ENCODE measurements at places on chromosomes 16 and 17.
A peak's percentile ranks its signal among the peaks of the same experiment; 100 is the strongest.

DNA sequence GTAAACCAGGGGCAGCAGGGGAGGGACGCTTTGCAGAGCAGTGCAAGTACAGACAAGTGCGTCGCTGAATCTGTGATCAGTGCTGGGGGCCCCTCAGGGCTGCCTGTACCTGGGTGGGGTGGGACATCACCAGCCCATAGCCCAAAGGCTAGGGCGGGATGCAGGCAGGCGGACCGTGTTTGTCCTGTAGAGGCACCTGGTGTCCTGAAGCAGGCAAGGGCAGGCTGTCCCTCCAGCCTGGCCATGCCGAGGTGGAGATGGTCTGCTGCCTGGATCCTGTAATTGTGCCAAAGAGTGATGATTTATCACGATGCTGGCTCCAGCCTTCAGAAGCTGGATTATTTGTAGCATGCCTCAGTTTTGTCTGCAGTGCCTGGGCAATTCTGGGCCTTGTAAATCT lies 137.9 kb upstream of the GSE1 start:
- no peak for DNase-seq

- no peak for DNase-seq
Observed at GRCh38 chr17:6853764-6854442, 22.4 kb upstream of the TEKT1 start.

GRCh38 chr17:82789051-82789592 lies 37.3 kb downstream of the TBCD start:
- no peak for DNase-seq

DNA sequence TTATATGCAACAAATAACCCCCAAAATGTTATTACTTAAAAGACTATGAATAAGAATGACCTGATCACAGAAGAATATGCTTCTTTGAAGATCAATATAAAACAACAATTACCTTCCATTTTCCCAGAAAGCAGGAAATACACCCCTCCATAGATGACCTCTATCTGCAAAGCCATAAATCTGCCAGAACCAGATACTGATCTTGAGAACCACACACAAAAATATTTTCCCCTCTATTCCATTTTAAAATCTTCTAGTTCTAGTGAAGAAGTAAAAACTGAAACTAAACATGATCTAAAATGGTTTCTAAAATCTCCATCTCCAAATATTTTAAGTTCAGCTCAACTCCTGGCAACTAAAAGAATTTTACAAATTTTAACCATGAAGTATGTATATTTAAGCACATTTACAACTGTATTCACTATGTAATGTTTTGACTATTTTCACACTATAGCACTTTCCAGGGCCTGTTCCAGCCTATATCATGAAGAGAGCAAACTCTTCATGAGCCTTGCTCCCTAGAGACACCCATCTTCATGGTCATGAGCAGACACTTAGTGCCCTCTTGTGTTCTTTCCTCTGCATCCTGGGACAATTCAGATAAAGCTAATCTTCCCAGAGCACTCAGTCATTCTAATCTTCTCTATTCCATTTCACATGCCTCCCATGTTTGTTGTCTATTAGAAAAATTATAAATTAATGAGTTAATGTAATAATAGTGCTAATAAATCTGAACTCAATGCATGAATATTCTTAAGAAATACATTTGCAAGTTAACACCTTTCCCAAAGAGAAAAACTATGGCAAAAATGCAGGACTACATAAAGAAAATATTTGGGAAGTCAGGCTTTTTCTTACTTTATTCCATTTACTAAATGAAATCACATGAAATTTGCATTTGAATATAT lies 87.0 kb downstream of the HELZ start:
- no peak for DNase-seq

- no peak for DNase-seq
Observed at GRCh38 chr16:67301080-67301782, 21.9 kb downstream of the PLEKHG4 start.

DNA sequence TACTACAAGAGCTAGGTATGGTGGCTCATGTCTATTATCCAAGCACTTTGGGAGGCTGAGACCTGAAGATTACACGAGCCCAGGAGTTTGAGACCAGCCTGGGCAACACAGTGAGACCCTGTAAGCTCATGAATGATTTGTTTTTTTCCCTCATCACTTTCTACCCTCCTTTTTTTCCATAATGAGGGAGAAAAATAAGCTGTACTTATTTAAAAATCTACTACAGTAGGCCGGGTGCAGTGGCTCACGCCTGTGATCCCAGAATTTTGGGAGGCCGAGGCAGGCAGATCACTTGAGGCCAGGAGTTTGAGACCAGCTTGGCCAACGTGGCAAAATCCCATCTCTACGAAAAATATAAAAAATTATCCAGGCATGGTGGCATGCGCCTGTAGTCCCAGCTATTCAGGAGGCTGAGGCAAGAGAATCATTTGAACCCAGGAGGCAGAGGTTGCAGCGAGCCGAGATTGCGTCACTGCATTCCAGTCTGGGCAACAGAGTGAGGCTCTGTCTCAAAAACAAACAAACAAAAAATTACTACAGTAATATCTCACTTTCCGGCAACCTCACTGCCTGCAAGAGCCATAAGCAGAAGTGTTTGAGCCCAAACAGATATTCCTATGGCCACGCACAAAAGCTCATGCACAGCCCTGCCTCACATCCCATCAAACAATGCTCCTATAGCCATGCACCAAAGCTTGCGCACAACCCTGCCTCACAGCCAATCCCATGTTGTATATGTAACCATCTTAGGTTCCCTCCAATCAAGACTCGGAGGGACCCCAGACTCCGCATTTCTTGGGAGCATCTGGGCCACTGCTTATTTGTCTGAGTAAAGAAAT lies 37.4 kb downstream of the TK2 start:
- DNase-seq, result no peak

GRCh38 chr16:64203126-64203525 lies 918.7 kb downstream of the CDH11 start:
- no peak for DNase-seq

DNA sequence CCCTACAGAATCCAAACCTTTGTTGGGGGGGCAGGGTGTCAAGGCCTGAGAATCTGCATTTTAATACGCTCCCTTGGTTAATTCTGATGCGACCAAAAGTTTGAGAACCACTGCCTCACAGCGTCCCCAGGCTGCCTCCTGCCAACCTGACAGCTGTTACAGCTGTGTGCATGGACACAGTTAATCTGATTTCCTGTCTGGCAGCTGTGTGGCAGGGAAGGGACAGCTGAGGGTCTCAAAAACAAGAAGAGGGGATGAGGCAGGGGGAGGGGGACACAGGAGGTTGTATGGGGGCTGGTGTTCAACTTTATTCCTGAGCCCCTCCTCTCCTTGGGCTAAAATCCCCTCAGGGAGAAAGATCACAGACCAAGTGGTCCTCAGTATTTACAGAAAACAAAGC lies 17.5 kb downstream of the HDAC5 start:
- no peak for DNase-seq

DNA sequence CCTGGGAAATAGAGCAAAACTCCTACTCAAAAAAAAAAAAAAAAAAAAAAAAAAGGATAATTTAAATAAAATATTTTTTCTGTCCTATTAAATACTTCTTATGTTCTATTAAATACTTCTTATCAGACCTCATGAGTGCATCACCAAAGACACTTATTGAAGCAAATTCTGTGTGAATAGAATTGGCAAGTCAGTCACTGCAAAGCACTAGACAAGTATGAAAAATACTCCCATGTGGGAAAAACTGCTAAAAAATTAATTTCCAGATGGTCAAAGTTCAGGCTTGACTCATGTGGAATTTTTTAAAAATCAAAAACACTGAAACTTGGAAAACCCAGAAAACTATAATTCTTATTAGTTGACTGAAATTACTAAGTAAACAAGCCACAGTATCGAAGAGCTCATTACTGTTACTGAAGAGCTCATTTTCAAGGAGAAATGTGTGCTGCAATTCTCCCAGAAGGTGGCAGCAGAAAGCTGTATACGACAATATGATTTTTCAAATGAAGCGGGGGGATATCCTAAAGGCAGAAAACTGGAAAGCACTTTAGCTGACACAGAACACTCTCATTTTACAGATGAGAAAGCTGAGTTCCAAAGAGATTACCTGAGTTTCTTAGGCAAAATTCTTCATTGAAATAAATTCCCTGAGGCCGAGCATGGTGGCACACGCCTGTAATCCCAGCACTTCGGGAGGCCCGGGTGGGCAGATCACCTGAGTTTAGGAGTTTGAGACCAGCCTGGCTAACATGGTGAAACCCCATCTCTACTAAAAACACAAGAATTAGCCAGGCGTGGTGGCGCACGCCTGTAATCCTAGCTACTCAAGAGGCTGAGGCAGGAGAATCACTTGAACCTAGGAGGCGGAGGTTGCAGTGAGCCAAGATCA lies 15.9 kb upstream of the FBXO47 start:
- peak; percentile 11 for DNase-seq

DNA sequence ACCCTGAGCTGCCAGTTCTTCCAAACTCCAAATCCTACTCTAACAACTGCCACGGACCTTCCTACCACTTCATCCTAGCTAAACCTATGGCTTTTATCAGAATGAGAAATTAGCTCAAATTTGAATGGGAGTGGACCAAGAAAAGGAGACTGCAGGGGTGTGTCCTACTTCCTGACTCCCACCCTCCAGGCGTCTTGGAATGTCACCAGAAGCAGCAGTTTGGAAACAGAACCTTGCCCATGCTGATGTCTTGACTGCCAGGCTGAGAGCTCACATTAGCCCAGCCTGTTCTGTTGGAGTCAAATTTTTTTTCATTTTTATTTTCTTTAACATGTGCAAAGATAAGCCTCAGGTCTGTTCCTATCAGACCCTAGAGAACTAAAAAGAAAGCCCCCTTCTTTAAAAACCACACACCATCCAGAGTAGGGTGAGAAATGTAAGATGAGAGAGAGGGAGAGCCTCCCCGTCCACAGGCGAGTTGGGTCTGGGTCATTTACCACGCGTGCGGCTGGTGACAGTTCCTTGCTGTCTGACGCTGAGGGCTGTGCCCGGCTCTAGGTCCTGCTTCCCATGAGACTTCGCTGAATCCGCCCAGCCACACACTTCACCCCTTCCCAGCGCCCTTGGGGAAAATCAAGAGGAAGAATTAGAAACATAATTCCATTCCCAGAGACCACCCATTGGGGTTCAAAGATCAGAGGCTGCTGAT lies 54.3 kb downstream of the WNT3 start:
- DNase-seq, result no peak

DNA sequence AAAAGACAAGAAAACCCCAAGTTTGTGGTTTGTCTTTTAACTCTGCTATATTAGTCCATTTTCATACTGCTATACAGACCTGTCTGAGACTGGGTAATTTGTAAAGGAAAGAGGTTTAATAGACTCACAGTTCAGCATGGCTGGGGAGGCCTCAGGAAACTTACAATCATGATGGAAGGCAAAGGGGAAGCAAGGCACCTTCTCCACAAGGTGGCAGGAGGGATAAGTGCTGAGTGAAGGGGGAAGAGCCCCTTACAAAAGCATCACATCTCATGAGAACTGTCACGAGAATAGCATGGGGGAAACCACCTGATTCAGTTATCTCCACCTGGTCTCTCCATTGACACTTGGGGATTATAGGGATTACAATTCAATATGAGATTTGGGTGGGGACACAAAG lies 13.5 kb upstream of the ADAM11 start:
- DNase-seq, result no peak

Measured in NCI-H1417 treated with DMSO at 0.1 percent for 48 hours (cell line).